ENCODE measurements at places on chromosomes 4 and X.
A peak's percentile ranks its signal among the peaks of the same experiment; 100 is the strongest.

DNA sequence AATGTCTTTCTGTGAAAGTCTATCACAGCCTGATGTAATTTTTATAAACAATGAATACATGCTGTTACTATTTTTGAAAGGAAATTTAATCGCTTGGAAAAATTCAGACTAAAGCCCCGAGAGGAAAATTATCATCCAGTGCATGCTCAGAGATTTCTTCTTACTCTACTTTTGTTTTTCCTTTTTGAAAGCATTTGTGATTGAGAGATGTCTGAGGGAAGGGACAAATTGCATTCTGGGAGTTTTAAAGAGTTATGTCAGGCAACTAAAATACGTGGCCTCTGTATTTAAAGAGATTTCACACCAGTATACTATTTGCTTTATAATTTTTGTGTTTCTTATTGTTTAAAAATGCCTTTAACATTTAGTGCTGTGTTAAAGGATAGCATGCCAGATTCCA, 1.4 kb upstream of the ZFX start:
- no peak for DNase-seq
- H3K4me3 ChIP-seq, result peak overlapping the region; percentile 71
- no peaks in the 10 kb centered on the region for H3K36me3 ChIP-seq
- H3K27ac ChIP-seq, result peak overlapping the region; percentile 99

DNA sequence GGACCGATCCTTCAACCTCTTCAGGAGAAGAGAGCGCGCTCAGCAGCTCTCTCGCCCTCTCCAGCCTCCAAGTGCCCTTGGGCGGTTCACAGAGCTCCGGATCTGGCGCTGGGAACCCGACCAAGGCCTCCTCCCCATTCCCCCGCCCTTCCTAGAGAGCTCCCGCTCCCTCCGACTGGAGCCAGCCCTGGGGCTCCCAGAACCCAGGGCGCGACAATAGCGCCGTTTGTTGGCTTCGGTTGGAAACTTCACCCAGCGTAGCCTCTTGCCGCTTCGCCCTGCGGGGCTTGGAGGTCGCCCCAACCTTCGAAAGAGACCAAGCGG, 3.1 kb upstream of the SOX3 start:
- H3K4me3 ChIP-seq, result no peak overlapping the region
- H3K36me3 ChIP-seq, result no peaks in the 10 kb centered on the region
- H3K27ac ChIP-seq, result no peak overlapping the region
- H3K4me1 ChIP-seq, result no peaks in the 10 kb centered on the region

GRCh38 chrX:46209768-46210167, 335.5 kb downstream of the ZNF674 start:
- DNase-seq, result no peak
- no peaks in the 10 kb centered on the region for H3K4me1 ChIP-seq
- H3K27me3 ChIP-seq, result no peaks in the 10 kb centered on the region
- no peaks in the 10 kb centered on the region for H3K36me3 ChIP-seq
- H3K27ac ChIP-seq, result no peak overlapping the region
- no peak overlapping the region for H3K4me3 ChIP-seq

GRCh38 chrX:39996536-39996935, 101.2 kb downstream of the BCOR start:
- DNase-seq, result no peak
- H3K27ac ChIP-seq, result no peak overlapping the region
- no peak overlapping the region for H3K4me3 ChIP-seq

DNA sequence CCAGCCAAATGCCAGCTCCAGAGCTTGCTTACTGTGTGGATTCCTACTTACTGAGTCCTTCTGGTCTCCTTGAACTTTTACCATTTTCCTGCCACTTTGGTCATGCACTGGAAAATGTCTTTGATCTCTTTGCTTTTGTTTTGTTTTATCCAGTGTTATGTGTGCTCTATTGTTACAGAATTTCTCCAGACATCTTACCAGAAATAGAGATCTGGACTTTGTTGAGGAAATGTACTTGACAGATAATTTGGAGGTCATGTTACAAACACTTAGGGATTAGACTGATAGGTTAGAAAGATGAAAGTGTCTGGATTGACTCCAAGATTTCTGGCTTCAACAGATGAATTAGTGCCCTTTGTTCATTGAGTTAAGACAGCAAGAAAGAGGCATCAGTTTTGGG, 5.7 kb upstream of the ZNF330 start:
- DNase-seq, result no peak
- no peaks in the 10 kb centered on the region for H3K36me3 ChIP-seq
- no peaks in the 10 kb centered on the region for H3K4me1 ChIP-seq
- no peak overlapping the region for H3K27ac ChIP-seq
- H3K27me3 ChIP-seq, result no peaks in the 10 kb centered on the region
- no peak overlapping the region for H3K4me3 ChIP-seq

- DNase-seq, result no peak
- no peak overlapping the region for H3K4me3 ChIP-seq
- no peak overlapping the region for H3K27ac ChIP-seq
- peaks cover 14% of the 10 kb centered on the region for H3K4me1 ChIP-seq
- no peaks in the 10 kb centered on the region for H3K27me3 ChIP-seq
- H3K36me3 ChIP-seq, result no peaks in the 10 kb centered on the region
Measured at GRCh38 chr4:182808673-182809416, 108.3 kb downstream of the DCTD start.

GRCh38 chr4:121738780-121739535, 26.0 kb downstream of the SMIM43 start:
- DNase-seq, result no peak
- no peak overlapping the region for H3K4me3 ChIP-seq
- no peaks in the 10 kb centered on the region for H3K27me3 ChIP-seq
- H3K4me1 ChIP-seq, result no peaks in the 10 kb centered on the region
- no peak overlapping the region for H3K27ac ChIP-seq

DNA sequence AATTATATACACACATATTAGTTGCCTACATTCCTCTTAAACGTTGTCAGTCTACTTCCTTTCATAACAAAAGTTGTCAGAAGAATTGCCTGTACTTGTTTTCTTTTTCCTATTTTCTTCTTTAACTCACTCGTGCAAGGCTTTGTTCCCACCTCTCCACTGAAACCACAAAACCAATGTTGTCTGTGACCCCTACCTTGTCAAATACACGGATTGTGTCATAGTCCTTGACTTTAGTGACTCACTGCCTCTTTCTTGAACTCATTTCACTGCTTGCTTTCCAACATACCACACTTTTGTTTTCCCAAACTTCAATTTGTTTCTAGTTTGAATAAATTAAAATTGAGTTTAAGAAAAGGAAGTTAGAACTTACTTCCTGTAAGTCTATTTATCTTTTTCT, 283.9 kb upstream of the AGA start:
- H3K4me3 ChIP-seq, result no peak overlapping the region
- H3K36me3 ChIP-seq, result no peaks in the 10 kb centered on the region
- H3K4me1 ChIP-seq, result no peaks in the 10 kb centered on the region
- DNase-seq, result no peak

DNA sequence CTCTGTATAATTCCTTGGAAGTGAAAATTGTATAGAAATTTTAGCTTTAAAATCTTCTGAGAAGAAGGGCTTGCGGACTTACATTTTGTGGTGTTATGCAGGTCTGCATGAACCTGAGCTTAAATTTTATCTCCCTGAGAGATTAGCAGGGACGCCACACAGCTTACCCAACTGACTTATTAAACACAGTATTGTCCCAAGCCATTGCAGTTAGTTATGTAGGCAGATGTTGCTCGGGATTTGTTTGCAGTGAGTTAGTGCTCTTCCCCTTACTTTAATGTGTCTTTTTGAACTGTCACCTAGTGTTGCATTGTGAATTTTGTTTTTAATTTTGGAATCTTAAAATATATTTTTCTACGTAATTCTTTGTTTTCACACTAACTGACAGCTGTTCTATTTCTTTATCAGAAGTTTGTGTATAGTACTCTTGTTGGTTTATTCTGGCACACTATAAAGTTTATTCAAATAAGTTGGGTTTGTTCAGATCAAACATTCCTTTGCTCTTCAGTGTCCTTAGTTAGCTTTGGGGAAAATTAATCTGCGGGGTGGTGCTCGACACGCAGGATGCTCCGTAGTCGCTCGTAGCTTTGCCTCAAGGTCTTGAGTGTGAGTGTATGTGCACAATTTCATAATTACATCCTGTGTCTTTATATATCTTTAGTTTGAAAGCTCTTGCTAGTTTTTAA, 145.4 kb downstream of the STIM2 start:
- H3K27me3 ChIP-seq, result no peaks in the 10 kb centered on the region
- DNase-seq, result no peak
- no peaks in the 10 kb centered on the region for H3K36me3 ChIP-seq
- no peak overlapping the region for H3K27ac ChIP-seq

- DNase-seq, result no peak
- H3K4me1 ChIP-seq, result peaks cover 9% of the 10 kb centered on the region
- no peak overlapping the region for H3K27ac ChIP-seq
Measured at GRCh38 chr4:106629268-106629625, 260.7 kb upstream of the GIMD1 start.

GRCh38 chrX:37425370-37425769, 76.2 kb downstream of the PRRG1 start:
- H3K36me3 ChIP-seq, result no peaks in the 10 kb centered on the region
- no peaks in the 10 kb centered on the region for H3K4me1 ChIP-seq
- no peak overlapping the region for H3K4me3 ChIP-seq
- H3K27ac ChIP-seq, result no peak overlapping the region

- no peaks in the 10 kb centered on the region for H3K36me3 ChIP-seq
- H3K4me3 ChIP-seq, result no peak overlapping the region
- no peaks in the 10 kb centered on the region for H3K4me1 ChIP-seq
- no peaks in the 10 kb centered on the region for H3K27me3 ChIP-seq
- no peak for DNase-seq
Measured at GRCh38 chr4:154064244-154064643, 275.4 kb upstream of the SFRP2 start.

DNA sequence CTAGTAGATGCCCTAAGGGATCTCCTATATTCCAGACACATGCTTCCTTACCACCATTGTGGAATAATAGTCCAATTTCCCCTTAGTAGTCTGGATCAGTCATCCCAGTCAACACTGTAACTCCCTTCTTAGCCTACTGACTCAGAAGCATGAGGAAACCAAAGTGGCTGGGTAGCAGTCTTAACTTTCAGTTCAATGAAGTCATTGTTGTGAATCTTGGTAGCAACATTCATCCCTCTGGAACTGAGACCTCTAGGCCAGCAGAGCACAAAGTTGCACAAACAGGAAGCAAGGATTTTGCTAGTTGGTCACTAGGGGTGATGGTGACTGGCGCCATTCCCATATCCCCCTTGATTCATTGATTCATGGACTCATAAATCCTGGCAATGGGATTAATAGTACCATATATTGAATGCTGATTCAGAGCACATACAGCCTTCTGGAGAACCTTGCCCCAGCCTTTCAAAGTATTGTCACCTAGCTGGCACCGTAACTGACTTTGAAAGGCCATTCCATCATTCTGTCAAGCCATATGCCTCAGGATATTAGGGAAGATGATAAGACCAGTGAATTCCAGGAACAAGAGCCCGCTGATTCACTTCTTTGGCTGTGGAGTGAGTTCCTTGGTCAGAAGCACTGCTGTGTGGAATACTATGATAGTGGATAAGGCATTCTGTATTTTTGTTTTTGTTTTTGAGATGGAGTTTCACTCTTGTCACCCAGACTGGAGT, 19.7 kb upstream of the GPAT3 start:
- H3K4me3 ChIP-seq, result no peak overlapping the region
- DNase-seq, result no peak
- H3K27ac ChIP-seq, result no peak overlapping the region
- H3K27me3 ChIP-seq, result no peaks in the 10 kb centered on the region

DNA sequence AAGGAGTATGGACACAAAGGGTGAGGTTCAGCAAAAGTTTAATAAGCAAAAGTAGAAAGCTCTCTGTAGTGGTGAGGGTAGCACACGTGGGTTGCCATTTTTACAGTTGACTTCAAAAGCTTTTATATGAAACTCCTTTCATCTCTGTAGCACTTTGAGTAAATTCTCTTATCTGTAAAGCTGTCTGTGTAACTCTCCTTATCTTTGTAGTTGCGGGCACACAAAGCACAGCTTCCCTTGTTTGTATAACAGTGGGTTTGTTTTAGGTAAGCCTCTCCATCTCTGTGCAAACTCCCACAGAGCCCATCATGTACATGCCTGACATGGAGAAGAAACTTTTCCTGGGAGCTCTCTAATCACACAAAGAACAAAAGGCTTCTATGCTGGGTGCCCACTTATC, 325.9 kb upstream of the PABPC5 start:
- no peak overlapping the region for H3K27ac ChIP-seq
- H3K36me3 ChIP-seq, result no peaks in the 10 kb centered on the region
- no peaks in the 10 kb centered on the region for H3K27me3 ChIP-seq
- no peaks in the 10 kb centered on the region for H3K4me1 ChIP-seq
- DNase-seq, result no peak
- no peak overlapping the region for H3K4me3 ChIP-seq

GRCh38 chrX:128931071-128931470, 592.2 kb downstream of the SMARCA1 start:
- DNase-seq, result no peak
- no peaks in the 10 kb centered on the region for H3K36me3 ChIP-seq
- no peak overlapping the region for H3K4me3 ChIP-seq
- no peaks in the 10 kb centered on the region for H3K27me3 ChIP-seq
- H3K27ac ChIP-seq, result no peak overlapping the region

DNA sequence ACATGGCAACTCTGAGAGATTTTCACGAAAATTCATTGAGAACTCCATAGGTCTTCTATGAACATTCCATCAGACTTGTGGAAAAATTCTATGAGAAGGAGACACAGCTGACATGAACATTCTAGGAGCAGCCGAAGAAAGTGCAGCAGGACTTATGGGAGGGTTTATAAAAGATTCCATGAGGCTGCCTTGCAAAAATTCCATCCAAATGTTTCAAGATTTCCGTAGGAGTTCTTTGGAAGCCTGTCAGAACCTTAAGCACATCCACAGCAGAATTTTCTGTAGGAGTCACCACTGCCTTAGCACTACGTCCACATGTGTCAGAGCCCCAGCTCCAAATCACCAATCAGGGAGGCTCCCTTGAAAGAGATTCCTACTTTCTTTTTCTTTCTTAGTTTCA, 67.0 kb upstream of the MSX1 start:
- peak overlapping the region; percentile 49 for H3K27ac ChIP-seq
- no peaks in the 10 kb centered on the region for H3K27me3 ChIP-seq

- no peak overlapping the region for H3K27ac ChIP-seq
- DNase-seq, result no peak
- no peaks in the 10 kb centered on the region for H3K27me3 ChIP-seq
- no peak overlapping the region for H3K4me3 ChIP-seq
Measured at GRCh38 chr4:17448689-17449088, 63.2 kb downstream of the QDPR start.

DNA sequence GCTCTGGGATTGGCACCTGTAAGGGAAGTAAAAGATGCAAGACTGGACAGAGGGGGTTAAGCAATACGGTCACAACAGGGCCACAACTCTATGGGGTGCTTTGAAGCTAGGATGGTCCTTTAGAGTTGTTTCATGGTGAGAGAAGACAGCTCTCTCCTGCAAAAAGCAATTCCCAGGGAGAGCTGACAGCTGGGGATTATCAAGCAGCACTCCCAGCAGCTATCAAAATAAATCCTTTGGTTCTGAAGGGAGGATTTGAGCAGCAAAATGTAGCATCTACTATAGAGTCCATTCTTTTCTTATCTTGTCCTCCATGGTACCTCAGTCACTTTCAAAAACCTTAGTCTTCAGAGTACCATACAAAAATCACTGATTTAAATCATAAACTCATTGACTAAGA, 35.1 kb upstream of the AP1AR start:
- no peaks in the 10 kb centered on the region for H3K4me1 ChIP-seq
- H3K4me3 ChIP-seq, result no peak overlapping the region
- no peaks in the 10 kb centered on the region for H3K36me3 ChIP-seq
- H3K27ac ChIP-seq, result no peak overlapping the region

Data from vagina (tissue), 2 donors.